ENCODE measurements at places on chromosomes 4 and X.

GRCh38 chr4:144584428-144584827, 61.5 kb upstream of the HHIP start:
- DNase-seq, result no peak

- no peak for DNase-seq
Measured at GRCh38 chr4:143587703-143588102, 74.2 kb downstream of the SMARCA5 start.

DNA sequence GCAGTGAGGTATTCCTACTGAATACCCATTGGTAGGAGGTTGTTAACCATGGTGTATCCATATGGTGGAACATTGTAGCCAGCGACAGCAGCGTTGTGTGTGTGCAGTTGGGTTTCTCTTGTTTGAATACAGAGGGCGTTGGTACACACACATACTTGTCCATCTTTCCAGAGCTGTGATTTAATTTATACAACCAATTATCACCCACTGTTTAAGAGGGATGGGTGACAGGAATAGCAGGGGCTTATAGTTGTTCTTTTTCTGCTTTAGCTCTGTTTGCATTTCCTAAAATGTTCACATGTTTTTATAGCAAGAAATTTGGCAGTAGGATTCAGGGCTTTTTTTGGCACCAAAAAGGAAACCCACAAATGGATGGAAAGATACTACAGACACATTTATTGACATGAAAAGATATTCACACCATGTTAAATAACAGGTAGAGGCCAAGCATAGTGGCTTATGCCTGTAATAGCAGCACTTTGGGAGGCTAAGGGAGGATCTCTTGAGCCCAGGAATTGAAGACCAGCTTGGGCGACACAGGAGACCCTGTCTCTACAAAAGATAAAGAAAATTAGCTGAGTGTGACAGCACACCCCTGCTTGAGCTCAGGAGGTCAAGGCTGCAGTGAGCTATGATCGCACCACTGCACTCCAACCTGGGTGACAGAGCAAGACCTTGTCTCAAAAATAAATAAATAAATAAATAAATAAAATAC, 60.6 kb downstream of the TNIP2 start:
- DNase-seq, result no peak

DNA sequence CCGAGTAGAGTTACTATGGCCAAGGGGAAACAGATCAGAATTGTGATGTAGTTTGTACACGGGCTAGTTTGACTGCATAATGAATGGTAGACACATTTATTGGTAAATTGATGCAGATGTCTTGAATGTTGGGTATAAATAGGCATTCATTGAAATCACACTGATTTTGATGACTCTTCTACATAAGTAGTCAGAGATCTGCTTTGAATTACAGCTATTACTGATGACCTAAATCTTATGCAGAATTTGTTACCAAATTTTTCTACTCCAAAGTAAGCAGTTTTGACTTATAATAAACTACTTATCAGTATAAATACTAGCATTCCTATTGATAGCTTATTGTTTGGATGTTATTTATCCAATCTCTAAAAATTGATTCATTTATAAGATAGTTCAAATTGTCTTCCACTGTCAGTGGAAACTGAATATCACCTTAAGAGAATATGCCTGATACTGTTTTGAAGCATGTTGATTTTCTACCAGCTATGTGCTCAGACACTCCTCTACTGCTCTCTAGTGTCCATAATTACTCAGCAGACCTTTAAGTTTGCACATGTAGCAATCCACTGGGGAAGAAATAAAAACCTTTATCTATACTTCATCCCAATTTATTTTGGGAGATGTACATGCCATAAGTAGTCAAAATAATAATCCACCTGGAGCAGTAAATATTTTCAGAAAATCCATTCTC, 120.3 kb downstream of the RASL11B start:
- DNase-seq, result no peak

DNA sequence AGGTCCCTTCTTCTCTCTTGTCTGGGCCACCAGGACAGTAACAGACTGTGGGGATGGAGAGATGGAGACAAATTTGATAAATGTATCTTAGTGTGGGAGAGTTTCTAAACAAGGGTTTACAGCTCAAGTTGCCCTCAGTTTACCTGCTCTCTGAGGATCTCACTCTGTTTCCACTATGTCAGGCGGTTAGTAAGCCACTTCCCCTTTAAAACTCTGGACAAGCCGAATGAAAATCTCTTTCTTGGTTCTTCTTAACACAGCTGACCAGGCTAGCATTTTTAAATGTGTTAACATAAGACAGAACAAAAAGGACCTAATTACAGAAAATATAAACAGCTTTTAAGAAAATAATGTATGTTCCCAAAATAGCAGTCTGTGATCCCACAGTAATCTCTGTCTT, 2.9 kb upstream of the SCARB2 start:
- DNase-seq, result no peak

- DNase-seq, result no peak
Measured at GRCh38 chr4:55029821-55030503, 95.4 kb downstream of the KDR start.

DNA sequence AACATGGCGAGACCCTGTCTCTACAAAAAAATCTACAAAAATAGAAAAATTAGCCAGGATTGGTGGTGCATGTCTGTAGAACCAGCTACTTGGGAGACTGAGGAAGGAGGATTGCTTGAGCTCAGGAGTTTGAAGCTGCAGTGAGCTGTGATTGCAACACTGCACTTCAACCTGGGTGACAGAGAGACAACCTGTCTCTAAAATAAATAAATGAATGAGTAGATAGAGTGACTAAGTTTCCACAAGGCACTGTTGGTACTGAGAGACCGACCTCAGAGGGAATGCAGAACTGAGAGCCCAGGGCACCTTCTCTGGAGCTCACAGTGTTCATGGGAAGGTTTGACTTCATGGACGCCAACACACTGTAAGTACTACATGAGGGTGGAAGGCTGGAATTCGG, 26.7 kb upstream of the ARSD start:
- no peak for DNase-seq

GRCh38 chr4:79413032-79413885, 5.2 kb upstream of the GK2 start:
- DNase-seq, result no peak

GRCh38 chr4:1356181-1356998, 9.4 kb downstream of the UVSSA start:
- DNase-seq, result peak; percentile 22

- no peak for DNase-seq
Measured at GRCh38 chr4:110705440-110705782, 82.5 kb upstream of the PITX2 start.

DNA sequence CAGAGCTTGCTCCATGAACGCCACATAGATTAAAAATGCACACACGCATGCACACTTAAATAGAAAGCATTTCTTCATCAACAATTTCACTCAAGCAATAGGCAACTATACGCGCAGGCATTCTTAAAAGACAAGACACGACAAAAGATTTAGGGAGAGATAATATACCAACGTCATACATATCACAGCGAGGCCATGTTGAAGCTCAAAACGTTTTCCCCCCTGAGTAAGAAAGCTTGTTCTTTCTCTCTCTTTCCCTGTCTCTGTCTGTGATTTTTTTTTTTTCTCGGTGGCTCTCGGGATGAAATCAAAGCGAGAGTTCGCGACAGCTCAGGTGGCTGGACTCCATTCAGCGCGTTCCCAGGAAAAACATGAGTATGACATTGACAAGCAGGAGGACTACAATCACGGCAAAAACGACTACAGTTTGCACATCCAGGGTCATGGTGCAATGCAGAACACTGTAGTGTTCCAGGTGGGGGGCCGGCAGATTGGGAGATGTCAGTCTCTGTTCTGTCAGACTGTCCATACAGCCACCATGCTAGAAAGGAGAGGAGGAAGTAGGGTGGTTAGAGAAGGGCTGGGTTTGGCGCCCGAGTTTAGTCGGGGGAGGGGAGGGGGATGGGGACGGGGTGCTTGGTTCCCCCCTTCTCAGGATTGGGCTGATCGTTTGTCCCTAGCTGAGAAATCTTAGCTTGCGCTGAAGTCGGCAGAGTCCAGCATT, 30.7 kb downstream of the ARHGEF9 start:
- DNase-seq, result peak; percentile 9

- no peak for DNase-seq
Measured at GRCh38 chrX:71105628-71106027, 912 bp downstream of the CXorf65 start.

DNA sequence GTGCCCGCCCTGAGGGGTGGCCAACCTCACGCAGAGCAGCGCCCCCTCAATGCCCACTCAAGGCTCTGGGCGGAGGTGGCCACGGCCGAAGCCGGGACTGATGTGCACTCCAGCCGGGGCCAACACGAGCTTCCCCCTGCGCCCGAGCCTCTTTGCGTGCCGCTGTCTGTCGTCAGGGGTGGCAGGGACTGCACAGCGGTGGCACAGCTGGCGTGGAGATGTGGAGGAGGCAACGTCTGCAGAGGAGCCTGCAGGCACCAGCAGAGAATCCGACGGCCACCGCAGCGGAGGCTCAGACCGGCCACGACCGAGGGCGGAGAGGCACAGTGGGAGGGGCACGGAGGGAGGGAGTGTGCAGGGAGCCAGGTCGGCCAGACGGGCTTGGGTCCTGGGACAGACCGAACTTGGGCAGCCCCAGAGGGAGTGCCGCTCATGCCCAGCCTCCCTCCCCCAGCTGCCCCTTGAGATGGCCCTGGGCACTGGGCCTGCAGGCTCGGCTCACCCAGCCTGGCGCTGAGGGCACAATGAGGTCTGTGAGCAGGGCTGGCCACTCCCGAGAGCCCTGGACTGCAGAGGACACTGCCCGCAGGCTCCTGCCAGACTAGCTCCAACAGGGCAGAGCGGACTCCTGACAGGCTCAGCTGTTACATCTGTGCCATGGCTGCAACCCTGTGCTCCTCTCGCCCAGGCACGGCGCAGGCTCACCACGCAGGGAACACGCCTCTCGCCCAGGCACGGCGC, 46.5 kb upstream of the CPLX1 start:
- DNase-seq, result no peak

DNA sequence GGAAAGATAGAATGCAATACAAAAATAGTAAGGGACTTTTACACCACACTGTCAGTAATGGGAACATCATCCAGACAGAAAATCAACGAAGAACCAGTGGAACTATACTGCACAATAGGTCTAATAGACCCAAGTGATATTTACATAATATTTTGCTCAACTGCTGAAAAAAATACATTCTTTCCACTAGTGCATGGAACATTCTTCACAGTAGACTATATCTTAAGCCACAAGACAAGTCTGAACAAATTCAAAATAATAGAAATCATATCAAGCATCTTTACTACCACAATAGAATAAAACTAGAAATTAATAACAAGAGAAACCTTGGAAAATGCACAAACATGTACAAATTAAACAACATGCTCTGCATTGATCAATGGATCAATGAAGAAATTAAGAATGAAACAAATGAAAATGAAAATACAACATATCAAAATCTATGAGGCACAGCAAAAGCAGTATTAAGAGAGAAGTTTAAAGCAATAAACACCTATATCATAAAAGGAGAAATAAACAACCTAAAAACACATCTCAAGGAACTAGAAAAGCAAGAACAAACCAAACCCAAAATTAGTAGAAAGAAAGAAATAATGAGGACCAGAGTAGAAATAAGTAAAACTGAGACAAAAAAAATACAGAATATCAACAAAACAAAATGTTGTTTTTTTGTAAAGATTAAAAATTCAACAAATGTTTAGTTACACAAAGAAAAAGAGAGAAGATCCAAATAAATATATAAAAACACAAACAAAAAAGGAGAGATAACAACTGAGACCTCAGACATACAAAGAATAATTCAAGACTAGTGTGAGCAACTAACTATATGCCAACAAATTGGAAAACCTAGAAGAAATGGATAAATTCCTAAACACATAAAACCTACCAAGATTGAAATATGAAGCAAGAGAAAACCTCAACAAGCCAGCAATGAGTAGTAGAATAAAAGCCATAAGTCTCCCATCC, 51.5 kb upstream of the ANTXR2 start:
- no peak for DNase-seq

DNA sequence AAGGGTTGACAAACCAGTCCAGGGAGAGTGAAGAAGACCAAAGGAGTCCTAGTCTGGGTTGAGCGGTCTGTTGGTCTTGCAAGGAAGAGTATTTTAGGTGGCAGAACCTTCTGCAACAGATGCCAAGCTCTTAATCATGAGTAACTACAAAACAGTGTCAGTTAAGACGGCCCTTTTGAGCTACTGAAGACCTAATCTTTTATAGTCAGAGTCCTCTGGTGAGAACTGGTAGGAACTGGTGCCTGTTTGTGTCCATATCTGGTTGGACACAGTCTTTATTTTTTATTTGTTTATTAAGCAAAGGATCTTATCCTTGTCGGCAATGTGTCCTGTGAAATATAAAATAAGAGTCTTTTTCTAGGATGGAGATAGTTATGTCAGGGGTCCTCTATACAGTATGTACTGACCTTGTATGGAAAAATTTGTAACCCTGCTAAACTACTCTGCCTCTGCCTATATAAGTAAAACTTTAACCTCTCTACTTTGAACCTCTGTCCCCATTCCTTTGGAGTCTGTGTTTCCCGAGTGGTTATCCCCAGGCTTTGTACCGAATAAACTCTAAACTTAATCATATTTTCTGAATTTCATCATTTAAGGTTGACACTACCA, 47.1 kb downstream of the FAM13A start:
- no peak for DNase-seq

- DNase-seq, result no peak
Measured at GRCh38 chr4:53928825-53929224, 135.6 kb downstream of the CHIC2 start.

DNA sequence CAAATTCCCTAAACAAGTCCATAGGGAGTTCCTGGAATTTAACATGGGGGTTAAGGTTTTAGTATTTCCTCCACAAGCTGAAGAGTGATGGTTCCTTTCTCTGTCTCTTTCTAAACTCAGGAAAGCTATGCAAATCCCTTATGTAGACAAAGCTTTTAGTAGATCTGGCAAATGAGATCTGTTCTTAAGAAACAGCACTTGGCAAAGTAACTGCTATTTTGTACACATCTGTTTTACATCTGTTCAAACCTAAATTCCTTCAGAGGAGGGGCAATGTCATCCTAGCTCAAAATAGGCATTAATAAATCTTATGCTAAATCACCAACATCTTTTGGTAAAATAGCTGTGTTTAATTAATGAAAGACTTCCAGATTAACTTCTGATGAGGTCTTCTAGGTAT, 137.8 kb upstream of the TBC1D9 start:
- DNase-seq, result no peak

DNA sequence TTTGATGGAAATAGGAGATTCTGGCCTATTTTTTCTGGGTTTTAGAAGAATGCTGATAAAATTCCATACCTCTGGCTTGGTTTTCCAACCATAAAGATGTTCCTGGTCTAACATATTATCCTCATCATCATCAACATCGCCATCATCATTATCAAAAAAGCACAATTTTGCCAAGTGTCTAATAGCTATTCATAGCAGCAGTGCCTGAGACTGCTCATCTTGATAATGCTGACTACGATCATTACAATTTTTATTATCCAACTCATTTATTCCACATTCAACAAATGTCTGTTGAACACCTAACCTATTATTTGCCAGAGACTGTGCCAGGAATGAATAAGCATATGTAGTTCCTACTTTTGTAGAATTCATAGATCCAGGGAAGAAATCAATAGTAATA, 303.5 kb upstream of the GATB start:
- DNase-seq, result no peak

DNA sequence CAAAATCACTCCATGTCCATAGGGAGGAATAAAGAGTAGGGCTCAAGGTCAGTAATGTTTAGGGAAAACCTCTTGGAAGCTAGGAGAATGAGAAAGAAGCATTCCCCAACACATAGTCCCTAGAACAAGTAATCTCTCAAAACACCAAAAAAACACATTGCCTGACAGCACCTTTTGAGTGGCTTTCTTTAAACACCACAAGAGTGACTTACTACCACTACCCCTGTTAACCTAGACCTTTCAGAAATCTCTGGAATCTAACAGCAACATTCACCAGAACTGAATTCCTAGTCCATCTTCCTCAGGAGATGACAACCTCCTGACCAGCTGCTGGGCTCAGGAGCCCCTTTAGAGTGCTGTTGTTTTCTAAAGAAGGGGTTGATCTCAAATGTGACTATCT, 142.2 kb downstream of the SOWAHB start:
- no peak for DNase-seq

Data from stimulated activated CD4-positive, alpha-beta T cell treated with anti-CD3 and anti-CD28 coated beads, Interleukin-2, amount 100 ng/mL, for 4 hours (primary cell).